DMS79 (cell line): ENCODE measurements at places on chromosomes 11 and 22.

GRCh38 chr11:9855579-9856287 lies 191.9 kb downstream of the SWAP70 start:
- DNase-seq = no peak

GRCh38 chr22:19723232-19723982 lies at the start of gene GP1BB:
GP1BB (plus strand) TSS chr22:19723539; CDS start chr22:19723570, 31 bp downstream.
- DNase-seq = no peak

- DNase-seq = peak; percentile 25
These were observed 40.2 kb downstream of the RRP8 start for GRCh38 chr11:6563121-6563619.

DNA sequence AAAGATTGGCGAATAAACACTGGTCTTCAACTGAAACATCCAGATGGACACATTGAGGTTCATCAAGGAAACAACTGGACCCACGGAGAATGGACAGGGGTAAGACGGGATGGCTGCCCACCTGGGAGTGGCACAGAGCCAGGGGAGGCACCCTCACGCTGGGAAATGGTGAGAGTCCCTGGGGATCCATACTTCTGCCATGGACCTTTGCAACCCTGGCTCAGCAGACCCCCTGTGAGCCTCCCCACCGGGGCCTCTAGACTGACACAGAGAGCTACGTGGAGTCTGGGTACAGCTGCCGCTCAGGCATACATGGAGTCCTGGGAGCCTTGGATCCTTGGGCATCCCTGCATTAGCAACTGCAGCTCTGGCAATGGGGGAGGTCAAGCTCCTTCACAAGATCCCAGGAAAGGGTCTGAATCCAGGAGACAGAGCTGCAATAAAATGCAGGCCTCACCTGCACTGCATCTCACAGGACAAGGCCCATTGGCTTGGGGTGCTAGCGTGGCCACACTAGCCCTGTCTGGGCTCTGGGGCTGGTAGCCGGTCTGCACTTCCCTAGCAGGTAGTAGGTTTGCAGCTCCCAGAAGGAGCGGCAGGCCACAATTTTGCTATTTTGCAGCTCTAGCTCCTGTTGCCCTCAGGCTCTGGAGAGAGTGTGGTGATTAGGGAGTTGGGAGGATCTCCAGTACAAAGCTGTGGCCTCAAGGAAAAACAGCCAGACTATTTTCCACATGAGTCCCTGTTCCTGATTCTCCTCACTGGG lies 496.4 kb upstream of the LRRC4C start:
- no peak for DNase-seq

GRCh38 chr11:67300756-67301312 lies 2.5 kb upstream of the SSH3 start:
- DNase-seq = no peak

GRCh38 chr11:59822989-59823566 lies 12.5 kb upstream of the MRPL16 start:
- DNase-seq = no peak
